Prostate gland (tissue), 2 donors: ENCODE measurements at places on chromosomes 4 and X. TPM values are rescaled to one million over a fixed set of nuclear protein-coding genes. Genes with fewer than 3 reads are reported as not detected.

MAGED4B gene
- 23.1 TPM for total RNA-seq

FGD1 gene
- total RNA-seq: 6.6 TPM

FGB gene
- total RNA-seq: not detected

CYBB gene
- total RNA-seq: 7.2 TPM

DNA sequence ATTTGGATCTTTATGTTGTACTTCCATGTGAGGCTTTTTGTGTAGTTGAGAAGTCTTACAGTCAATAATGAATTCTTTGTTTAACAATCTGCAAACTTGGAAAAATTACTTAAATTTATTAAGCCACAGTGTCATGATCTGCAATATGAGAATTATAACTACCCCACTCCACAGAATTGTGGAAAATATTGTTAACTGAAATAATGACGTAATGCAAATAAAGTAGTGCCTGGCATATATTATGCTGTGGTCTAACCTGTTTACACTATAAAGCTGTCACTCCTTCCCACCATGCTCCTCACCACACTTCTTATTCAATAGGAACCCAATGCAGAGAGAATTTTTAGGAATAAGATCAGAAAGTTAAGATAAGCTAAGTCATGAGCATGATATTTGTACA lies 632.1 kb upstream of the GALNTL6 start:
- no peak overlapping the region for H3K27ac ChIP-seq
- no peak for DNase-seq
- H3K36me3 ChIP-seq: no peaks in the 10 kb centered on the region
- no peaks in the 10 kb centered on the region for H3K4me1 ChIP-seq
- no peak overlapping the region for H3K4me3 ChIP-seq

- no peak for DNase-seq
- H3K4me3 ChIP-seq: no peak overlapping the region
- H3K36me3 ChIP-seq: no peaks in the 10 kb centered on the region
- H3K4me1 ChIP-seq: no peaks in the 10 kb centered on the region
- H3K27ac ChIP-seq: no peak overlapping the region
These were observed 348.6 kb downstream of the CXXC4 start for GRCh38 chr4:104146048-104146447.

DNA sequence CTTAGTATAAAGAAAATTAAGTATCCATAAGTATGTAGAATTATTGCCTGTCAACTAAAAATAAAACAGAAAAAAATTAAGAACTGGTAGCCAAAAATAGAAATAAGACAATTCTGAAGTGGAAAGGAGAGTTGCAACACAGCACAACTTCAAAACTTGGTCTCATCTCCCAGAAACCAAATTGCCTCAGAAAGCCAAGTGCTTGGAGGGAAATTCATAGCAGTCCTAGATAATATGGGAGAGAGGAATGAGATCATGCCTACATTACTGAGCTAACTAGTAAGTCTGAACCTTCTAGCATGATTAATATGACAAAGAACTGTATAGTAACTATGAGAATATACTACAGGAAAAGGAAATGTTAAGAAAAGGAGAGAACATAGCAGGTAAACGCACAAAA lies 256.5 kb downstream of the LDB2 start:
- no peaks in the 10 kb centered on the region for H3K4me1 ChIP-seq
- no peak overlapping the region for H3K4me3 ChIP-seq
- no peak overlapping the region for H3K27ac ChIP-seq
- no peaks in the 10 kb centered on the region for H3K36me3 ChIP-seq
- no peak for DNase-seq

- H3K27ac ChIP-seq: no peak overlapping the region
- peaks cover 2% of the 10 kb centered on the region for H3K4me1 ChIP-seq
- H3K4me3 ChIP-seq: no peak overlapping the region
- no peak for DNase-seq
- H3K36me3 ChIP-seq: peaks cover 5% of the 10 kb centered on the region
These were observed 6.4 kb downstream of the RPL9 start for GRCh38 chr4:39452153-39452859.

DNA sequence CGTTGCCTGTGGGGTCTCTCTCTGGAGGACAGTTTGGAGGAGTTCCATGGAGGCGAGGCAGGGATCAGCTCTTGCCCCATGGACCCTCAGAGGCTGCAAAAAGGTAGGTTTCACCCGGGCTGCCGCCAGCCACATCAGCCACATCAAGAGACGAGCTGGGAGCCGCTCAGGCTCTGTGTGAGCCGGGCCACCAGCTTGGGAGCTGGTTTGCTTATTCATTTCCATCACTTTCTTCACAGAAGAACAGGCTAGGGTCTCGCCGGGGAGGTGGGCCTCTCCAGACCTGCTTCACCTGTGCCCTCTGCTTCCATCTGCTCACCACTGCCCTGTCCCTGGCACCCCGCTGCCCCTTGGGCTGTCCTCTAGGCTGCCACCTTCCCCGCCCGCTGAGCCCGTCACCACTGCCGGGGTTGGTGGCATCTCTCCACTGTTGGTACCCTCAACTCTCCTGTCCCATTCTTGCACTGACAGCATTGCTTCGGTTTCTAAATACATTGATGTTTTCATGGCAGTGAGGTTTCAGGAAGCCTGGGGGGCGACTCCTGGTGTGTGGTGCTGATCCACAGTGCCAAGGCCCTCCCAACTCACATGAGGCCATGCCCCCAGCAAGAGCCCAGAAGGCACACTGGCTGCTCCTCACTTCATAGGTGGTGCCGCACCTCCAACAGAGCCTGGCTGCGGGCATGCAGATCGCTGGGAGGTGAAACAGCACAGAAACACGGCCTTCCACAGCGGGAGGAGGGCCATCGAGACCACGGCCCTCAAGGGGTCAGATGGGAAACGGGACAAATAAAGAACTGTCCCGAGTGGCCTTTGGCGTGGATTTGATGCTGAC lies 4.5 kb upstream of the TREX2 start:
- H3K4me3 ChIP-seq: no peak overlapping the region
- H3K36me3 ChIP-seq: no peaks in the 10 kb centered on the region

DNA sequence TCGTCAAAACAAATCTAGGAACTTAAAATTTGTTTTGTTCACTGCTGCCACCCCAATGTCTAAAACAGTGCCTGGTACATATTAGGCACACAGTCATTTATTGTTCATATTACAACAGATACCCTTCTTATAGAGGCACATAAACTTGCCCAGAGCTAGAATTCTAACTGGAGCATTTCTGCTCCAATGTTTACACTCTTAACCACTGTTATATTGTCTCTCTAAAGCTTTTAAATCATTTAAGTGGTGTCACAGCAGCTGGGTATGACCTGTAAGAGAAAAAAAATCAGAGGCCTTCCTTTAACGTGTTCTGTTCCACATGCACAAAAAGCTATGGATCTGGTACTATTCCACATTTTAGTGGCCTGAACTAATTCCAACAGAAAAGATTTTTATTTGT lies 3.0 kb downstream of the UBE2D3 start:
- peak overlapping the region; percentile 97 for H3K4me3 ChIP-seq
- H3K36me3 ChIP-seq: no peaks in the 10 kb centered on the region
- H3K4me1 ChIP-seq: no peaks in the 10 kb centered on the region
- peak overlapping the region; percentile 100 for H3K27ac ChIP-seq
- H3K27me3 ChIP-seq: no peaks in the 10 kb centered on the region

DNA sequence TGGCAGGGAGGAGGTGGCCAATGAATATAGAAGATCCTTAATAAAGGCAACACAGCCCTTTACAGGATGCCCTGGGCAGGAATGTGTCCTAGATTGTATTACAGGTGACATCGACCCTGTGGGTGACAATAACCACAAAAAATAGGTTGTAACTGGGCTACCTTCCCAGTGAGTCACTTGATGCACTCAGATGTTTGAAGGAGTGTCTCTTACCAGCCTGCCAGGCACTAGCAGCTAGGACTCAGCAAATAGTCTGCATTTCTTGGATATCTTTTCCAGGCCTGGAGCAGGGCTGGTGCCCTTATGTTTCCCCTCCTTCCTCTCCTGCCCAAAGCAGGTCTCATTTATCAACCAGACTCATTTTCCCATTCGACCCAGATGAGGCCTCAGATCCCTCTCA lies 50.9 kb upstream of the TMEM164 start:
- H3K36me3 ChIP-seq: no peaks in the 10 kb centered on the region
- DNase-seq: no peak
- H3K4me1 ChIP-seq: no peaks in the 10 kb centered on the region
- no peaks in the 10 kb centered on the region for H3K27me3 ChIP-seq
- H3K27ac ChIP-seq: no peak overlapping the region
